ENCODE measurements at places on chromosomes 16 and 17.

DNA sequence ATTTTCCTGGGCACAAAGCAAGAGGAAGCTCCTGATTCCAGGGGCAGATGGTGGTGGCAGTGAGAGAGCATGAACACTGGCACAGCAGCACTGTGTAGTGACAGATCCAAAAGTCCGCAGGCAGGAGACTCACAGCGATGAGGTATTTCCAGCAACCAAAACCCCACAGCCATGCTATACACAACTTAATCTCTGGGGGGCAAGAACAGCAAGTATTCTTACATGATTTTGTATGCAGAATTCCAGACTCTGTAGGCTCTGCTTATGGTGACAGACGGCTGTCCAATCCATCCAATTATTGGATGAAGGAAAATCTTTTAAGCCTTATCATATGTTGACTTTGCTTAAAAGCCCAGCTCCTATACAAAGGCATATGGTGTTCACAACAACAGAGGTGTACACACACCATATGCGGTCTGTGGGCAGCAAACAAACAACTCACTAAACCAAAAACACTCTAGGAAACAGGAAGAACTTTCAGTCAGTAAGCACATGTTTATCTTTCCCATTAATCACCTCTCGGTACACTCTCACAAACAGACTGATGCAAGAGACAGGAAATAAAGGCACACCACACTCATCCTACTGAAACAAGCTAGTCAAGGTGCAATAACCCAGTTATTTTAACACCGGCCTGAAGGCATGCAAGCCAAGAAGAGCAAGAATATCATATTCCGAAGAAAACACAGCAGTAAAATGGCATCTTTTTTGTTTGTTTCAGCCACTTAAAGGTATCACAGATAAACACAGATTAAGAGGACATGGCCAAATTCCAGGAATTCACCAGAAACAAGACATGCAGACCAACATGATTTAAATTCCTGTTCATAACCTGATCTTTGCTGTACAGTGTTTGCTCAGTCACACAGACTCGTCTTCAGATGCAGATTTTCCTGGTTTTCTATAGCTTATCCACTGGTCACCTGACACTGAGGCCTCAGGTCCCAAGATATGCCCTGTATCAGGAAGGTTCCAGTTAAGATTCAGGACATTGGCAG lies 47.8 kb downstream of the ERN1 start:
- no peak for DNase-seq

- DNase-seq = no peak
These were observed 52.1 kb upstream of the TOB1 start for GRCh38 chr17:50918071-50918932.

DNA sequence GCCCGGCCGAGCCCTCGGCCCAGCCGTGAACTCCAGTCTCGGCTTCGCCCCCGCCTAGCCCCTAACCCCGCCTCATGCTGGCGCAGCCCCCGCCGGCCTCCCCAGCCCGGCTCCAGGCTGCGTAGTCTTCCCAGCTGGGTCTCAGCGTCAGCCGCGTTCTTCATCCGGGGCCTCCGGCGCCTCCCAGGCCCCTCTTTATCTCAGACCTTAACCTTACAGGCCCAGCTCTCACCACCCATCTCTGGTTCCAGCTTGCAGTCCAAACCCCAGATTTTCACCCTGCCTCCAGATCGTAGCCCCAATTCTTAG lies at the start of gene PROCA1:
Gene PROCA1 (minus strand): TSS at position 166 of the 309 bp plus-strand sequence. CDS start 228 bp downstream, outside the sequence.
- DNase-seq = no peak

DNA sequence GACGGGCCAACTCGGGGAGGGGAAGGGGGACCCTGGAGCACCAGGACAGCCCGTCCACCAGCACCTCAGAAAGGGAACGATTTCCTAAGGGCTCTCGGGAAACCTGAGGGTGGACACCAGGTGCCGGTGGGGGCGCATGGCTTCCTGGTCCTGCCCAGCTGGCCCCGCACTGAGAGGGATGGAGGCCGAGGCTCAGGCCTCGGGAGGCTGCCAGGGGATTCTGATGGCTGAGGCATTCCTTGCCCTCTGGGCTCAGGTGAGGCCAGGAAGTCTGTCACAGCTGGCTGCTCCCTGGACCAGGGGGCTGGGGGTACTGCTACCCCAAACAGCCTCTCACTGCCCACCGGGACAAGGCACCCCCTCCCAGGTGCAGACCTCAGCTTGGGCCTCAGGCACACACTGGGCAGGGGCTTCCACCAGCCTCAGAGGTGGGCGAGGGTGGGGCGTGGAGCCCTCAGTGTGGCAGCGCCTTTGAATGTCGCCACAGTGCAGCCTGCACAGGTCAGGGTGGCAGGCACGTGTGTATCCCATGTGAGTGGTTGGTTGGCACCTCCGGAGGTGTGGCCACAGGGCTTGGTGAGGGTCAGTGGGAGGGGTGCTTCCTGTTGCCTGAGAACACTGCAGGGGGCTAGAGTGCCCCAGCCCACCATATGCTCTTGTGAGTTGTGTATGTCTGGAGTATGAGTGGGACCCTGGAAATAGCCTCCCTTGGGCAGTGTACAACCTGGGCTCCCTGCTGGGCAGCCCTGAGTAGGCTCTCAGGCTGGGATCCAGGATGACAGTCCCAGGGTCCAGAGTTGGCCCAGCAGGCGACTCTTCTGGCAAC lies 3.9 kb upstream of the FSCN2 start:
- no peak for DNase-seq

- no peak for DNase-seq
These were observed 186.9 kb upstream of the ELAC2 start for GRCh38 chr17:13204607-13205237.

- DNase-seq = no peak
These were observed 16.6 kb downstream of the UBALD2 start for GRCh38 chr17:76281573-76282371.

DNA sequence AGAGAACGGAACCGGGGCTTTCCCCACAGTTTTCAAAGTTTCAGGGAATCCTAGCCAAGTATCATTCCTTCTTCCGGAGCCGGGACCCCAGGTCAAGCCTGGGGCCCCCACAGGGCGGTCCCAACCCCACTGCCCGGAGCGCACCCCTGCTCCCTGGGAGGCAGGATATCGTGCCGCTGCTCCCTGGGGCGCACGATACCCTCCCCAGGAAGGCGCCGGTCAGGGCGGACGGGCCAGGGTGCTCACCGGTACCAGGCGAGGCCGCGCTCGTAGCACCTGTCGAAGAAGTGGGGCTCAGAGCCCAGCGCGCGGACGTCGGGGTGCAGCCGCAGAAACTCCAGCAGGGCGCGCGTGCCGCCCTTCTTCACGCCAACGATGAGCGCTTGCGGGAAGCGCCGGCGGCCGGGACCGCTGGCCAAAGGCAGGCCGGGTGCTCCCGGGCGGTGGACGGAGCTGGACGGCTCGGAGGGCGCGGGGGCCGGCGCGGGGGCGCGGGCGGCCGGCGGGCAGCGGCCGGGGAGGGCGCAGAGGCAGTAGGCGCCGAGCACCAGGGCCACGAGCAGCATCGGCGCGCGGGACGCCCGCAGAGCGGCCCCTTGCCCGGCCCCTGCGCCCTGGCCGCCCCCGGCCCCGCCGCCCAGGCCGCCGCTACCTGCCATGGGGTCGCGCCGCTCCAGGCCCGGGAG lies 407 bp downstream of the HS3ST6 start:
- DNase-seq = no peak

DNA sequence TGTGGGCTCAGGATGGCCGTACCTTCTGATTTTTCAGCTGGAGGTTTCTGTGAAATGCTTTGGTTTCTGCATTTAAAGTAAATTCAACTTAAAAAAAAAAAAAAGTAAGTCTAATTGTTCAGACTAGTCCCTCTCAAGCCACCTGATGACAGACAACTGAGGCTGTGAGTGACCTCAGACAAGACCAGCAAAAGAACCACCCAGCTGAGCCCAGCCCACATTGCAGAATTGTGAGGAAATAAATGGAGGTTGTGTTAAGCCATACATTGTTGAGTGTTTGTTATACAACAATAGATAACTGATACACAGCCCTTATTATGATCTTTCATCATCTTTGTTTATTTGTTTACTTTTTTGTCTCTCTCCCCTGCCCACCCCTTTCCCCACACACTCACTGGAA lies 44.7 kb upstream of the CMIP start:
- no peak for DNase-seq

DNA sequence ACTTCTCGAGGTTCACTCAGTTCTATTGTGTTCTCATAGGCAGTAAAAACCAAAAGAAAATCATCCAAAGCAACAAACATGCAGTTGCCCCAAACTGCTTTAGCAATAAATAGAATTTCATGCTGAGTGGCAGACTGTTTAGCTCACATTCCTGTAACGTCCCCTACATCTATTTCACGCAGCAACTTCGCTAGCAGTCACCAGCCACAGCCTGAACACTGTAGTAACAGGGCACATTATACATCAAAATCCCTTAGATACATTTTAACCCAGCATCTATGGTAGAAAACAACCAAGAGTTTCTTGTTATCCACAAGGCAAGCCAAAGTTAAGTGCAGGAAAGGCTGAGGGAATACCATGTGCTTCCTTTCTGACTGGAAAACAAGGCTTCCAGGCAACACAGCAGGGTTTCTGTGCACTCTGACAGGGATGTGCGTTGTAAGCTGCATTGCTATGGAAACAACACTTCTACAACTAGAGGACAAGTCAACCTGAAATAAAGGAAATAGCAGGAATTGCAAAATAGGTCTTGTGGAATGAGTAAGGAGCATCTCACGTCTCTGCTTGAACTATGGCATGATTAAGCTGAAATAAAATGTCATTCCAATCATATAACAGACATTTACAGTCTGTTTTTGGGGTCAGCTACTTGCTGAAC lies 55.4 kb downstream of the CFDP1 start:
- no peak for DNase-seq

DNA sequence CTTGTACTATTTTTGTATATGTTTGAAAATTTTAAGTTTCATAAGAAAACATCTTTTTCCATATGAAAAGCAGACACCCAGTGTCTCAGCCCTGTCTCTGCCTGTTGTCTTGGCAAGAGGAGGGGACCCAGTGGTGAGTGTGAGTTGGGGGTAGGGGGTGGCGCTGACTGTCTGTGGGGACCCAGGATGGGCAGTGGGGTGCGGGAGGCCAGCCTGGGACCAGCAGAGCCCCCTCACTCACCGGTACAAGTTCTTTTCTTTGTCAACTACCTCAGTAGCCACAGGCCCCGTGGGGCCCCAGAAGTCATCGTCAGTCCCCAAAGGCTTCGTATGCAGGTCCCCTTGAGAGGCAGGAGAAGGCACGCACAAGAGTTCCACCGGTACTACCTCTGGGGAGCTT lies 46.2 kb downstream of the MIS12 start:
- DNase-seq = no peak

- DNase-seq = no peak
These were observed 419 bp downstream of the RAB37 start for GRCh38 chr17:74737299-74738050.

DNA sequence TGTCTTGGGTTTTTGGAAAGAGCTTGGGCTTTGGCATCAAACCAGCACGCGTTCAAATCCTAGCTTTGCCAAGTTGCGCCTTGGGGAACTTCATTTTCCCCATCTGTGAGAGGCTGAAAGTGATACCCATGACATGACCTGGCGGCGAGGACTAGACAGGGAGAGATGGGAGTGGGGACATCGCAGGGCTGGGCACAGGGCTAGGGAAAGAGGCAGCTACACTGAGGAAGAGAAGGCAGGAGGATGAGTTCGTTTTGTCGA lies 202.9 kb downstream of the IRF8 start:
- DNase-seq = no peak

DNA sequence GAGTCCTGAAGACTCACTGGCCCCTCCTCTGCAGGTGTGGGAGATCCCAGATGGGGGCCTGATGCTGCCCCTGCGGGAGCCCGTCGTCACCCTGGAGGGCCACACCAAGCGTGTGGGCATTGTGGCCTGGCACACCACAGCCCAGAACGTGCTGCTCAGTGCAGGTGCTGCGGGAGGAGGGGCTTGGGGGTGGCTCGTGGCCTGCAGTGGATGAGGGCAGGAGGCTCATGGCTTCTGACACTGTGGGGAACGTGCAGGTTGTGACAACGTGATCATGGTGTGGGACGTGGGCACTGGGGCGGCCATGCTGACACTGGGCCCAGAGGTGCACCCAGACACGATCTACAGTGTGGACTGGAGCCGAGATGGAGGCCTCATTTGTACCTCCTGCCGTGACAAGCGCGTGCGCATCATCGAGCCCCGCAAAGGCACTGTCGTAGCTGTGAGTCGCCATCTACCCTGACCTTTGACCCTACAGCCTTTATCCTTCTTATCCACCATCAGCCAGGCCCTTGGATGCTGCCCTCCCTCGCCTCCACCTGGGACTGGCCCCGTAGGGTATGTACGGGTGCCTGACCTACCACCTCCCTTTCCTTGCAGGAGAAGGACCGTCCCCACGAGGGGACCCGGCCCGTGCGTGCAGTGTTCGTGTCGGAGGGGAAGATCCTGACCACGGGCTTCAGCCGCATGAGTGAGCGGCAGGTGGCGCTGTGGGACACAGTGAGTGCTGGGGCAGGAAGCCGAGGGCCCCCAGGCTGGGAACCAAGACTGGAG lies 3.6 kb downstream of the CORO1A start:
- DNase-seq = peak; percentile 77

DNA sequence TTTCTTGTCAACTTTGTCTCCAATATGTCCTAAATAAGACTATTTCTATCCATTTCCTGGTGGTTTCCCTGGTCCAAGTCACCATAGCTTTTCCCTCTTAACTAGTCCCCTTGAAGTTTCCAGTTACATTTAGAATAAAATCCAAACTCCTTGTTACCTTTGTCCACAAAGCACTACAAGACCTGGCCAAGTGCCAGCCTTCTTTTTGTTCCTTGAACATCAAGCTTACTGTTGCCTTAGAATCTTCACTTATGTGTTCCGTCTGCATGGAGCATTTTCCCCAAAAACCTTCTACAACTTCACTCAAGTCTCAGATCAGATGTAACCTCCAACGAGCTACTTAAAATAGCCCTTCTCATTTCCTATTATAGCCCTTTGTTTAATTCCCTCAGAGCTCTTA lies 101.4 kb downstream of the ITFG1 start:
- no peak for DNase-seq

- DNase-seq = no peak
These were observed 32.4 kb upstream of the TENT4B start for GRCh38 chr16:50120711-50121110.

- DNase-seq = peak; percentile 19
These were observed 7.4 kb downstream of the ZNF594 start for GRCh38 chr17:5184288-5184687.
